ENCODE measurements at places on chromosomes 1 and 21. TPM values are rescaled to one million over a fixed set of nuclear protein-coding genes. Genes with fewer than 3 reads are reported as not detected.

Gene SPRR2G
- polyA plus RNA-seq, result not detected

Gene COL6A1
- polyA plus RNA-seq, result 16.9 TPM

Gene SASS6
- 0.55 TPM for polyA plus RNA-seq

Gene ST6GALNAC5
- polyA plus RNA-seq, result 0.09 TPM

Gene KDF1
- 2.2 TPM for polyA plus RNA-seq

Gene DYNLT5
- polyA plus RNA-seq, result 0.55 TPM

Gene NBPF10
- polyA plus RNA-seq, result 0.39 TPM

Gene ADCY10
- 2.4 TPM for polyA plus RNA-seq

Gene KIF2C
- 1.3 TPM for polyA plus RNA-seq

Gene PPM1J
- polyA plus RNA-seq, result 0.17 TPM

Gene RSPH1
- not detected for polyA plus RNA-seq

Gene GABRD
- 0.29 TPM for polyA plus RNA-seq

Gene MAP3K21
- 1.6 TPM for polyA plus RNA-seq

DNA sequence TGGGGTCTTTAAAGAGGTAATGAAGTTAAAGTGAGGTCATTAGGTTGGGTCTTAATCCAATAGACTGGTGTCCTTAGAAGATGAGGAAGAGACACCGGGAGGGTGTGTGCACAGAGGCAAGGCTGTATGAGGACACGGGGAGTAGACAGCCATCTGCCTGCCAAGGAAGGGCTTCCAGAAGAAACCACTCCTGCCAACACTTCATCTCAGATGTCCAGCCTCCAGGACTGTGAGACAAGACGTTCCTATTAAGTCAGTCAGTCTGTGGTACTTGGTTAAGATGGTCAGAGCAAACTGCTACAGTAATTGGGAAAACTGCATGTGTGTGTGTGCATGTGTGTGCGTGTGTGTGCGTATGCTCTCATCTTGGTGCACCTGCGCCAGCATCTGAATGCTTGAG, 77.1 kb downstream of the RYR2 start:
- DNase-seq, result no peak

DNA sequence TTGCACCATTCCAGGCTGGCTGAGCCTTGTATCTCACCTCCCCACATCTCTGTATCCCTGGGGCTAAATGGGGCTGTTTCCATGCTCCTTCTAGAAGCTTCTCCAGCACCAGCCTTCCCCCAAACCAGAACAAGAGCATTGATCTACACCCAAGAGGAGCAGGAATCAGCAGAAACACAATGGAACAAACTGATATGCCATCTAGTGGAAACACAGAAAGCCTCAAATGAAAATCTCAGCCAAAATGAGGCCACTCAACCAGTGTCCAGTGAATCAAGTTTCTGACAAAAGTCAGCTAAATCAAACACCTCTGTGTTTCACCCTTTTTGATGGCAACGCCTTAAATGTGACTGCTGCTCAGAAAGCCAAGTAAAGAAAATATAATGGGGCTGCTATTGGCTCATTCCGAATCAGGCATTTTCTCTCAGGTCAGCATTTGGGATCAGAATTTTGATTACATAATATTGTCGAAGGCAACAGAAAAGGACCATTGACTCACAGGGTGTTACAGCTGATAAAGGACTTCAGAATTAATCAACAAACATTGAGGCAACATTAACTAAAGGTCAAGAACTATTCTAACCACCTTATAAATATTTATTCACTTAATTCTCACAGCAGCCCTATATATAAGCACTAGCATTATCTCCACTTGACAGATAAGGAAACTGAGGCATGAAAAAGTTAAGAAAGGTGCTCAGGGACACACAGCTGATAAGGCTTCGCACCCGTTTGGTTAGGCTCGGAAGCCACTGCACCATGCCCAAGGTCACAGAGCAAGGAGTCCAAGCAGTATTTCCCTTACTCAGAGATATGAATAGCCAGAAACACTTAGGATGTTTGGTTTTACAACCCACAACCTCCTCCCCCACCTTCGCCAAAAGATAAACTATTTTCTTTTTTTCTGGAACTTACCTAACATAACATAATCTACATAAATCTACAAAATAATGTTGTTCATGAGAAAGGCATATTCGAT, 85.8 kb upstream of the KCNJ15 start:
- DNase-seq, result no peak

DNA sequence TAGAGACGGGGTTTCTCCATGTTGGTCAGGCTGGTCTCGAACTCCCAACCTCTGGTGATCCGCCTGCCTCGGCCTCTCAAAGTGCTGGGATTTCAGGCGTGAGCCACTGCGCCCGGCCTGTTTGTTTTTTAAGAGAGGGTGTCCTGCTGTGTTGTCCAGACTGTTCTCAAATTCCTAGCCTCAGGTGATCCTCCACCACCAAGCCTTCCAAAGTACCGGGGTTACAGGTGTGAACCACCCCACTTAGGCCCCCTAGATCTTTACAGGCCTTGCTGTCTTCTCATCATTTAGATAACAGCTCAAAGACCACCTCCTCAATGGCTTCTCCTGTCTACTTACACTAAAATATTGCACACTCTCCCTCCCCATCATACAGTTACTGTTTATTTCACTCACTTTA, 6.3 kb downstream of the SESN2 start:
- DNase-seq, result no peak

- no peak for DNase-seq
Observed at GRCh38 chr1:72037745-72038343, 244.5 kb downstream of the NEGR1 start.

- DNase-seq, result no peak
Observed at GRCh38 chr1:33220676-33221384, 35.5 kb upstream of the ZNF362 start.

GRCh38 chr1:115213130-115213529, 123.8 kb upstream of the TSPAN2 start:
- no peak for DNase-seq

DNA sequence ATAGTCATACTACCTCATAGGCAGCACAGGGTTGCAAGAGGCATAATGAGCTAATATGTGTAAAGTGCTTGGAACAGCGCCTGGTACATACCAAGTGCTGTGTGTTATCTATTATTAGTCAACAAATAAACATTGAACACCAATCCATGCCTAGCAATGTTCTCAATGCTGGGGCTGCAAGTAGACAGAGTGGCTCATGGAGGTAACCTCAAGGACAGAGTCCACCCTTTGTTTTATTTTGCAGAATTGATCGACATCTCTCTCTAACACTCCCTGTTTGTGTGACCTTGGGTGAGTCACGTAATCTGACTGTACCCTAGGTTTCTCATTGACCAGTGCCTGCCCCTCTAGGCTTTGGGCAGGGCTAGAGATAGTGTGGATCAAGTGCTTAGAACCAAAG, 164.0 kb upstream of the KLHDC7A start:
- no peak for DNase-seq

GRCh38 chr21:42307106-42307505, 8.1 kb downstream of the TFF3 start:
- DNase-seq, result no peak

DNA sequence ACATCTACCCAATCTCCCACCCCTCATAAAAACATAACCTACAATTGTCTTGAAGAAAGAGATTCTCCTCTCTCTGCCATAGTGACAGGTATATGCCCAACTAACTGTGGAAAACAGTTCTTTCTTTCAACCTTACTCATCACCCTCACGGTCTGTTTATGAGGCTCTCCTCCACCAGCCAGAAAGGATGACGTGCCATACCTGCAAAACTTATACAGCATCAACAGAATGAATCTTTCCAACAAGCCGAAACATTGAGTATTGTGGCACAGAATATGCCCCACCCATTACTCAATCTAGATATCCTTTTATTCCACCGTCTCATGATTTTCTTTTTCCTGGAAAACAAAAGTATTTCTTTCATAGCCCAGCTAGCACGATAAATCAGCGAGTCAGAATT, 55.7 kb downstream of the RBM11 start:
- no peak for DNase-seq

- no peak for DNase-seq
Observed at GRCh38 chr1:235206533-235207208, 45.6 kb upstream of the RBM34 start.

DNA sequence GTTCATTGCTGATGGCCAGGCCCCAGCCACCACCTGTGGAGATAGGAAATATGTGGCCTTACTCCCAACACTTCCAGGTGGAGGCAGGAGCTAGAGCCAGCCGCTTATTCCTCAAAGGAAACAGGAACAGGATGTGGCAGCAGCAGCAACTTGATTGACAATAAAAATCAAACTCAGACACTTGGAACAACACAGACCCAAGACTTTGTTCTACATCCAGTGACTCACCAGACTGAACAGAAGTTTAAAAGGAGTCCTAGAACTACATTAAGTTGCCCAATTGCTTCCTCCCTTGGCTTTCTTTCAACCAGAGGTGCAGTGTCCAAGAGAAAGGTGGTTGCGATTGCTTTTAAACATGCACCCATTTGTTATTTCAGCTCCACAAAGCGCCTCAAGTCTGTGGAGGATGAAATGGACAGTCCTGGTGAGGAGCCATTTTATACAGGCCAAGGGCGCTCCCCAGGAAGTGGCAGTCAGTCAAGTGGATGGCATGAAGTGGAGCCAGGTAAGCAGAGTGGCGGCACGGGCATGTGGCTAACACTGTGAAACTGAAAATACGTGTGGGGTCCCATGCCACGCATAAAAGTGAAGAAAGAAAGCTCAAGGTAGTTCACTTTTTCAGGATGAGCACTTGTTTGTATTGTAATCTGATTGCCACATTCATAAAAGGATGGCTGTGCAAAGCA, 276.6 kb downstream of the NFIA start:
- no peak for DNase-seq

- DNase-seq, result no peak
Observed at GRCh38 chr1:207396168-207396746, 57.9 kb upstream of the CR2 start.

GRCh38 chr1:14748151-14748550, 149.7 kb downstream of the KAZN start:
- DNase-seq, result no peak

GRCh38 chr1:58845942-58846341, 62.1 kb upstream of the JUN start:
- no peak for DNase-seq

DNA sequence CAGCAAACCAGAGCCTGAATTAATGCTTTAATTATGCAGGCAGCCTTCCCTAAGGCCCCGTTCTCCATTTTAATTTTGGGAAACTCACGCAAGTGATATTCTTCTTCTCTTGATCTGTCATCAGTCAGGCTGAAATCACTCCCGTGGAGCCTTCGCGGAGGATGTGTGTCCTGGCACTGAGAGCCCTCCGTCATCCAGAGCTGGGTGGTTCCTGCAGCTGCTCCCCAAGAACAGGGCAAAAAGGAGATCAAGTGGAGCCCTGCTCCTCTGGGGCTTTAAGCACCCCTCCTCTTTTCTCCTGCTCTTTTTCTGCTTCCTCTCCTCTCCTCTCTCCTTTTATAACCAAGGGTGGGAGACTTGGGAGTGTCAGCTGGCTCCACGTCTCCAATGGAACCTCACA, 133.2 kb upstream of the CACNA1E start:
- no peak for DNase-seq

DNA sequence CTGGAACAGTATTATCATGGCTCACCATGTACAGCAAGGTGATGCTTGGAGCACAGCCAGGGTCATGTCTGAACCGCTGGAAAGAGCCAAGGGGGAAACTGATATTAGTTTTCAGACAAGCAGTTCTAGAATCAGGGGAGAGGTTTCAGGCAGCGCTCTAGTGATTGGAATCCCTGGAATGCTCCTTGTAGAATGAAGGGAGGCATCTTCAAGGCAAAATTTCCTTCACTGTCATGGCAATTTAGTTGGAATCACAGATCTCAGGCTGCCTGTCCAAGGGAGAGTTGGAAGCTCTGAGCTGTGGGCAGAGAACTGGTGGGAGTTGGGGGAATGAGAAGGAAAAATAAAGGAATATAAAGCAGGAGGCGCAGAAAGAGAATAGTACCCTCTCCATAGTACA, 737.1 kb downstream of the PTPRU start:
- no peak for DNase-seq

DNA sequence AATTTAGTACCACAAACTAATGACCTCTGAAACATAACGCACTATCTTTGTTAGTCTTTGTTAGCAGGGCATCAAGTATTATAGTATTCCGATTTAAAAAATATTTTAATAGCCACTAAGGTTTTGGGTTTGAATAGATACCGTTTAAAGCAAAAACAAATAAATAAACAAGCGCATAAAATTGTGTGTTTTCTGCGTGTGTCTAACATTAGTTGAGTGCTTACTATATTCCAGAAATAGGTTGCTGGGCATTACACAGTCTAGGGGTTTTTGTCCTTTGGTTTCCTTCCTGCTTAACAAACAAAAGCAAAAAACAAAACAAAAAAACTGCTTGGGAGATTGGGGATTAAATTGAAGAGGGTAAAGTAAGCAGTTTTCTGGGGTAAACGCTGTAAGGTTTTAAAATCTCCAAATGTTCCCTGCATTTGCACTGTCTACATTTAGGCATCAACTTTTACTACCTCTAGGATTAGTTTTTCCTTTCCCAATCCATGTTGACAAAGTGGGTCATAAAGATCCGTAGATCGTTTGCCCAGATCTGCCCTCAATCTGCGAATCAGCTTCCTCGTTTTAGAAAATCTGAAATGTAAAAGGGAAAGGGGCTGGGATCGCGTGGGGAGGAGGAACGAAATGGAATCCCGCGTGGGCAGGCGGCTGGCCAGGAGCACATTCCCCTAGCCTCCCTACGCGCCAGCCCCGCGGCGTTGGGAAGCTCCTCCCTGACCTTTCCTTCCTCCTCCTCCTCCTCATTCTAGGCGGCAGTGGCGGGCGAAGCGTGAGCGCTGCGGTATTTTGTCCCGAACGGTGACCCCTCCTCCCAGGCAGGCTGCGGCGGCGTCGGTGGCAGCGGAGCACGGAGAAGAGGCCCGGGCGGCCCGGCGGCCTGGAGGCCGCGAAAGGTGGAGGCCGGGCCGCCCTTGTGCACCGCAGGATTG, at the start of gene KCTD3:
KCTD3 (plus strand) TSS at position 749 of the 935 bp plus-strand sequence. CDS start 382 bp downstream, outside the sequence.
- peak; percentile 78 for DNase-seq

DNA sequence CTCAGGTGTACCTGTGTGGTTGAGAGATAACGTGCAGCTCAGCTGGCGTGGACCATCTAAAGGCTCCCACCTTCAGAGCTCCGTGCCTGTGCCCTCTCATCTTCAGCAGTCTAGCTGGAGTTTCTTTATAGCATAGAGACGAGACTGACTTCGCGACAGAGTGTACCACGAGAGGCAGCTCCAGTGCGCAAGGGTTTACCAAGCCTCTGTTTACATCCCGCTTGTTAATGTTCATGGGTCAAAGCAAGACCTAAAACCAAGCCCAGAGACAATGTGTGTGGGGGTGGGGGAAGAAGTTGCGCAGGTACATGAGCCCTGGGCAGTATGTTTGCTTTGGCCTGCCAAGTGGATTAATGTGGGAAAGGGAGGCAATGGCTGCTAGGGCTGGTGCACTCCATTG, 15.6 kb downstream of the RHOU start:
- DNase-seq, result no peak

GRCh38 chr1:205938682-205939081, 4.6 kb downstream of the SLC26A9 start:
- DNase-seq, result no peak

DNA sequence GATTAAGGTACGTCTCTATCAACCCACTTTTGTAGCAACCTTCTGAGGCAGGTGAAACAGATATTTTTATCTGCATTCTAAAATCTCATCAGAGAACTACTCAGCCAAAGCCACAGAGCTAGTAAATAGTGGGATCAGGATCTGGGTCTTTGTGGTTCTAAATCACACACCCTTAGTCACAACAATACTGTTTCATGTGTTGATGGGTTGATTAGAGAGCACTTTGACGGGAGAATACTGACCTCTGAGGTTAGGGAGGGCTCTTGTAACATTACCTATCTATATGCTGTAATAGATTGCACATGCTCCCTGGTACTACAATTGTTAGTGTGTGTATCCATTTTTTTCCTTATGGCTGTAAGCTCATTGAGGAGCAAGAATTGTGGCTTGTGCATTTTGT, 45.5 kb upstream of the CCDC190 start:
- no peak for DNase-seq
